ENCODE measurements at places on chromosomes 1 and 21.

- no peak for ATAC-seq
Measured at GRCh38 chr1:64828829-64829228, 84.0 kb downstream of the RAVER2 start.

- ATAC-seq: no peak
Measured at GRCh38 chr1:192756847-192757246, 52.0 kb upstream of the RGS2 start.

DNA sequence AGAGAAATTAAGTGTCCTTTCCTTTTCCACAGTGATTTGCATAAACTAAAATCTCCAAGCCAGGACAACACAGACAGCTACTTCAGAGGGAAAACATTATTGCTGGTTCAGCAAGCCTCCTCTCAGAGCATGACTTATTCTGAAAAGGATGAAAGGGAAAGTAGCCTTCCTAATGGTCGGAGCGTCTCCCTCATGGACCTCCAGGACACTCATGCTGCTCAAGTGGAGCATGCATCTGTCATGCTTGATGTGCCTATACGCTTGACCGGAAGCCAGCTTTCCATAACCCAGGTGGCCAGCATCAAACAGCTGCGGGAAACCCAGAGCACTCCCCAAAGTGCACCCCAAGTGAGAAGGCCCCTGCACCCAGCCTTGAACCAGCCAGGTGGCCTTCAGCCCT lies 39.1 kb downstream of the CLEC20A start:
- no peak for ATAC-seq

DNA sequence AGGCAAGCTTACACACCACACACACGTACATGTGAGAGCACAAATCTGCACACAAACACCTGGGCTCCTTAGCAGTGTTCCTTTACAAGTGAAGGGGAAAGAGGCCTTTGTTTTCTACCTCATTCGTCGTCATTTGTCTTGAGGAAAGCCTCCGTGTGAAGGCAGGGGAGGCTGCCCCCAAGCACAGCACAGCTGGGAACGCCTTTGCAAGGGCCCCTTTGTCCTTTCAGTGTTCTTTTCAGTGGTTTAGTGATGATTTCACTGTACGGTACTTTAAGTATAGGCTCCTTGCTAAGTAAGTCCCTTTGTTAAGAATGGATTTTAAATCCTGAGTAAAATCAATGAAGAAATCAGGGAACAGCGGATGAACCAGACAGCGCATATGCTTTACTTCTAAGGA lies 94.1 kb downstream of the PGBD5 start:
- no peak for ATAC-seq

Measured in gastroesophageal sphincter (tissue), 4 donors.